ENCODE measurements at places on chromosomes 11 and 22. TPM values are rescaled to one million over a fixed set of nuclear protein-coding genes. Genes with fewer than 3 reads are reported as not detected.

BTBD18 gene
- not detected for total RNA-seq

GRCh38 chr11:76918941-76919386 is 58.2 kb downstream of the ACER3 start:
- DNase-seq: no peak

GRCh38 chr11:16825101-16825500 is 86.7 kb downstream of the C11orf58 start:
- DNase-seq: no peak

GRCh38 chr11:118435290-118435892 is 901 bp upstream of the KMT2A start:
- no peak for DNase-seq

- no peak for DNase-seq
These were observed 10.2 kb upstream of the GRK3 start for GRCh38 chr22:25554238-25554671.

GRCh38 chr22:49269928-49270327 is 557.7 kb downstream of the BRD1 start:
- DNase-seq: no peak

DNA sequence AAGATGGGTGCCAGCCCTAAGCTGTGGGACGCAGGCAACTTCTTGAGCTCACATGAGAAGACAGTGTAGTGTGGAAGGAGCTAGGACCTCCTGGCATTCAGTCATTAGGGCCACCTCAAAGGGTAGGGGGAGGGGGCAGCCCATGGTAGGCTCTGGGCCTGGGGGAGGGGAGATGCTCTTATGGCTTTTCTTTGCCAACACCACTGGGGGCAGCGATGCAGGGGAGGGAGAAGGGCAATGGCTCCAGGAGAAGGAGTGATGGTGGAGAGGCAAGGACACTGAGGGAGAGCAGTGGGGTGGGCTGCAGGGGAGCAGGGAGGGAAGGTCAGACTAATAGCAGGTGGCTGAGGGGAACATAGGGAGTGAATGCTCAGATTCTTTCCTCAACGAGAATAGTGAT is 63.3 kb upstream of the SUSD2 start:
- no peak for DNase-seq

DNA sequence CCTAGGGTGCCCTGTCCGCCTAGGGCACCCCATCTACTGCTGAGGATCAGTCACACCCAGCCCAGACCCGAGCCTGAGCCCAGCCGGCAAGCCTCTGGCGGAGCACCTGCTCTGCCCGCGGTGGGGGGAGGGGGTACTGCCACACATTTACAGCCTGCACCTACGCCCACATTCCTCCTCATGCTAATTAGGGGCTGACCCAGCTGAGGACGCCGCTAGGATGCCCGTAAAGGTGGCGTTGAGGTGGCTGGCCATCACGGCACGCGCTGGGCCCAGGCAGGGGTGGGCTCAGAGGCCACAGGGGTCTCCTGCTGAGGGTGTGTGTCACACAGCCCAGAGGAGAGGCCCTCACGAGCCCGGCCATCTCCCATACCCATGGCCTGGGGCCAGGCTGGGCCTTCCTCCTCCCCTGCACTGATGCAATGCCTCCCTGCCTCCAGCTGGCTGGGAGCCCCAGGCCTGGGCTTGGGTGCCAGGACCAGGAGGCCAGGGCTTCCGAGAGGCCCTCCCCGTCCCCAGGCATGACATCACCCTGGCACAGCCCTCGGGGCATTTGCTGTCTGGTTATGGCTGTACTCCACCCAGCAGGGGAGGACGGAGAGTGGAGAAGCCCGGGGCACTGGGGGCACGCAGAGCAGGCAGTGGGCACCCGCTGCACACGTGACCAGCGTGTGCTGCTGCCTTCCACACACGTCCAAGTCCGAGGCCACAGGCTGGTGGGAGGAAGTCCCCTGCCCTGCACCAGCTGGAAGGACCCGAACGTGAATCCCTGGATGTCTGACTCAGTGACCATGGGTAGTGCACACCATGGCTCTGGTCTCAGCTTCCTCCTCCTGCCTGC is 12.7 kb downstream of the DUSP8 start:
- peak; percentile 97 for DNase-seq

GRCh38 chr11:119472186-119472855 is 49.3 kb upstream of the THY1 start:
- peak; percentile 91 for DNase-seq

GRCh38 chr22:47620391-47620790 is 857.9 kb downstream of the TBC1D22A start:
- DNase-seq: peak; percentile 80
